DMS 273 treated with DMSO at 0.1 percent for 48 hours (cell line): ENCODE measurements at places on chromosomes 2 and 18.
A peak's percentile ranks its signal among the peaks of the same experiment; 100 is the strongest.

GRCh38 chr2:69309351-69310110 is 77.5 kb downstream of the GFPT1 start:
- DNase-seq, result no peak

GRCh38 chr2:144776766-144777165 is 256.8 kb upstream of the ZEB2 start:
- no peak for DNase-seq

GRCh38 chr18:3930126-3931012 is 480.4 kb downstream of the TGIF1 start:
- no peak for DNase-seq

- DNase-seq, result no peak
These were observed 47.2 kb upstream of the ZNG1B start for GRCh38 chr2:113390124-113390849.

DNA sequence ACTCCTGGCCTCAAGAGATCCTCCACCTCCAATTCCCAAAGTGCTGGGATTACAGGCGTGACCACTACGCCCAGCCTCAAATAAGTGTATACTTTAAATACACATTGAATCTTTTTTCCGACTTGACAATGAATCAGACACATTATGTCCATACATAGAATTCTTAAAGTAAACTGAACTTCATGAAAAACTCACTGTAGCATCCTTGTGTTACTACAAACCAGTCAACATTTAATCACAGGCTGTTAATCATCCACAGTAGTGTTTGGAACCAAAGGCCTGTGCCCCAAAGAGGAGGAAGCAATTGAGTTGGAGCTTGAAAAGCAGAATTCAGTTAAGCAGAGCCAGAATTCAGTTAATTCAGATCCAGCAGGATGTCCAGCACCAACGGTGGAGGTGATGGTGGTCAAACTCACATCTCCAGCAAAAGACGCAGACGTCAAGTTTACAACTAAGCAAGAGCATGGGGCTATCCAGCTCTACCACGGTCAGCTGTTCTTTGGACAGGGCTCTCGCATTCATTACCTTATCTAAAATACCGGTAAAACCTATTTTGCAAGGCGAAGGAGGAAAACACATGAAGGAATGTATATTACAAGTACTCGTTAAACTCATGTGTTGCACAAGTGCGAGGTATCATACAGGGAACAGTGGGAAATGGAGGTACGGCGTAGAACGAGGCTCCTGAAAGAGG is 1.2 kb downstream of the SLC39A6 start:
- DNase-seq, result no peak

GRCh38 chr18:26442126-26442525 is 106.2 kb downstream of the KCTD1 start:
- no peak for DNase-seq

DNA sequence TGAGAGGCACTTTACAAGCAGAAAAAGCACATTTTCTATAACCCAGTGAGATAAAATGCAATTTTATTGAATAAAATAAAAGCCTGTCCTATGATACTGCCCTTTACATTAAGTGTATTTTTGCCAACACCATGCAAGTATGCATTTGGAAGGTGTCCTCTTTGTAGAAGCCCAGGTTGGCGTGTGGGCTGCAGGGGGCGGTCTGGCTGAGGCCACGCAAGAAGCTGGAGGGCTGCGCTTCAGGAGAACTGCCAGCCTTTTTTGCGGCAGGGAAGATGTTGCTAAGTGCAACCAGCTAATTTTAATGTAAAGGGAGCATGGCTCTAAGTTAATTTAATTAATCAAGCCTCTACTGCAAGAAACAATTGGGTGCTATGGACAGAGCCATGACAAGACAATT is 562.8 kb upstream of the SALL3 start:
- DNase-seq, result no peak

GRCh38 chr2:39158351-39158750 is 37.5 kb upstream of the SOS1 start:
- DNase-seq, result no peak

GRCh38 chr2:144094408-144095151 is 425.3 kb downstream of the ZEB2 start:
- DNase-seq, result no peak

DNA sequence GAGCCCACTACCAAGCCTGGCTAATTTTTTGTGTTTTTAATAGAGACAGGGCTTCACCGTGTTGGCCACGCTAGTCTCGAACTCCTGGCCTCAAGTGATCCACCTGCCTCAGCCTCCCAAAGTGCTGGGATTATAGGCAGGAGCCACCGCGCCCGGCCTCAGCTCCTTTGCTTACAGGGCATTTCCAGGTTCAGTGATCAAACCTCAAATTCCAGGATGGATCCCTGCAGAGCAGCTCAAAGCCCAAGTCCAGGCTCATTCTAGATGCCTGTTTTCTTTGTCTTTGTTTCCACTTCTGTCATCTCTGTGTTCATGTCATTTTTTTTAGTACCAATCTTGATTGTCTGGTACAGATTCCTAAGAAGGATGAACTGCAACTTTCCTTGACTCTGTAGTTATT is 41.9 kb downstream of the TNFRSF11A start:
- DNase-seq, result no peak

DNA sequence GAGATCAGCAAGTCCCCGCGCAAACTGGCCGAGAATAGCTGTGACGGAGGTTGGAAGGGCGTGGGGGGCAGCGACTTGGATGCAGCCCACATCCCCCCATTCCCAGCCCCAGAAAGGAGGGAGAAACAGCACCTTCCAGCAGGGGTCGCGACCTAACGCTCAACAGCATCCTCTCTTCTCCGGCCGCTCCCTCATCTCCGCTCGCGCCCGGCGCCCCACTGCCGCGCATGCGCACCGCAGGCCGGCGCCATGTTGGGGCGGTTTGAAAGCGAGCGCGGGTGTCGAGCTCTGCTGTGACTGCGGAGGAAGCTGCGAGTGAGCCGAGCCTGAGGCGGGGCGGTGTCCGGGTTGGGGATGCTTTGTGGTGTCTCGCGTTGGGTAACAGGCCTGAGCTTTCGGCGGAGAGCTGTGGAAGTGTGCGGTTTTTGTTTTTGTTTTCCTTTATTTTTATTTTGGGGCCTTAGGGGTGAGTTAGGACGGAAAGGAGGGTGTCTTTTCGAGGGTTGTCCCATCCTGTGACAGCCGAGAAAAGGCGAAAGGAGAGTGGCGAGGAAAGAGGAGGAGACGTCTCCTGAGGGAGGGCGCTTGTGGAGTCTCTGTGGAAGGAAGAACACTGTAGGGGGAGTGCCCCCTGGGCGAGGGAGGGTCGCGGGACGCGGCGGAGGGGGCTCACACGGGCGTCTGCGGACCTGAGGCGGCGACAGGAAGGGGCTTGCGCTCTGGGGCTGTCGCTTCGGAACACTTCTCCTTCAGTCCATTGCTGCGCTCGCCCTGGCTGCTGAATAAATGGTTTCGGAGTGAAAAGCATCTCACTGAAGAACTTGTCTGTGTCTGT is at the start of the genes C18orf54 and STARD6:
TSS of gene C18orf54 (plus strand) at position 247 of the 835 bp plus-strand sequence. CDS start 2,667 bp downstream, outside the sequence.
TSS of gene STARD6 (minus strand) at position 199 of the 835 bp plus-strand sequence. CDS start 3,285 bp downstream, outside the sequence.
- peak; percentile 82 for DNase-seq

- DNase-seq, result no peak
These were observed 882.6 kb downstream of the CPS1 start for GRCh38 chr2:211439011-211439410.

DNA sequence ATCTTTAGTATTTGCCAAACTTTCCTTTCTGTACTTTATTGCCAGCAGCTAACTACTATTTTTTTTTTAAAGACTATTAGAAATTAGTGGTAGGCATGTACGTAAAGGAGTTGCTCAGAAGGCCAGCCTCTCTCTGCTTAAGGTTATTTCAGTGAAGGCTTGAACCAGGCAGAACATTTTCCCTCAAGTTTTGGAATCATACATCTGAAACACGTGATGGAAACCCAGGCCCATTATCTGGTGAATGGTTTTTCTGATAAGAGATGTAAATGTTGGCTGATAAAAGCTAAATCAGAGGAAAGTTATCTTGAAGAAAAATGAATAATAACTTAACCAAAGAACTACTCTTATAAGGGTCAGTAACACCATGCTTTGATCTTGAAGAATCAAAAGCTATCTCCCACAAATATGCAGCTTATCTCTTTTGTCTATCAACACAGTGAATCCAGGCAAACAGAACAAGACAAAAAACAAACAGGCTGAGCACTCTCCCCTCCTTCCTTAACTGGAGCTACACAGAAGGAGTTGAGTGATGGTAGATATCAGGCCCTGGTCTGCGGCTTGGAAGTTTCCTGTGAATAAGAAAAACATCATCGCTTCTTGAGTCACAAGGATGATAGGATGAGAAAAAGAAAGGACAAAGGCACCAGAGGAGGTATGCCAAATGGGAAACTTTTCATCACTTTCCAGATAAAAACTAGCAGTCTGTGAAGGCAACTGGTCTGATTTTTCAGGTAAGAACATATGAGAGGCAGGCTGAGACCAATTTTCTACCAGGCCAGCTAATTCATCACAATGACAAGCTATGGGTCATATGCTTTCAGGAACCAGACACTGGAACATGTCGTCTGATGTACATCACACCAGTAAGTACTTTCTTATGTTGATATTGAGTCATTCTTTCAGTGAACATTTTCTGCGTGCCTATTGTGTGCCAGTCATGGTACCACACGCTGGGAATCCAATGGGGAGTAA is 88.4 kb upstream of the STK17B start:
- DNase-seq, result no peak

- DNase-seq, result no peak
These were observed 291.1 kb downstream of the ARHGAP15 start for GRCh38 chr2:143420313-143420712.

- DNase-seq, result no peak
These were observed 34.5 kb upstream of the TBC1D8 start for GRCh38 chr2:101185656-101186055.

GRCh38 chr2:134771313-134771801 is 52.6 kb upstream of the TMEM163 start:
- DNase-seq, result no peak

GRCh38 chr2:19751631-19752030 is 150.2 kb downstream of the TTC32 start:
- no peak for DNase-seq

- no peak for DNase-seq
These were observed 149.5 kb upstream of the ZFP36L2 start for GRCh38 chr2:43375746-43376522.

DNA sequence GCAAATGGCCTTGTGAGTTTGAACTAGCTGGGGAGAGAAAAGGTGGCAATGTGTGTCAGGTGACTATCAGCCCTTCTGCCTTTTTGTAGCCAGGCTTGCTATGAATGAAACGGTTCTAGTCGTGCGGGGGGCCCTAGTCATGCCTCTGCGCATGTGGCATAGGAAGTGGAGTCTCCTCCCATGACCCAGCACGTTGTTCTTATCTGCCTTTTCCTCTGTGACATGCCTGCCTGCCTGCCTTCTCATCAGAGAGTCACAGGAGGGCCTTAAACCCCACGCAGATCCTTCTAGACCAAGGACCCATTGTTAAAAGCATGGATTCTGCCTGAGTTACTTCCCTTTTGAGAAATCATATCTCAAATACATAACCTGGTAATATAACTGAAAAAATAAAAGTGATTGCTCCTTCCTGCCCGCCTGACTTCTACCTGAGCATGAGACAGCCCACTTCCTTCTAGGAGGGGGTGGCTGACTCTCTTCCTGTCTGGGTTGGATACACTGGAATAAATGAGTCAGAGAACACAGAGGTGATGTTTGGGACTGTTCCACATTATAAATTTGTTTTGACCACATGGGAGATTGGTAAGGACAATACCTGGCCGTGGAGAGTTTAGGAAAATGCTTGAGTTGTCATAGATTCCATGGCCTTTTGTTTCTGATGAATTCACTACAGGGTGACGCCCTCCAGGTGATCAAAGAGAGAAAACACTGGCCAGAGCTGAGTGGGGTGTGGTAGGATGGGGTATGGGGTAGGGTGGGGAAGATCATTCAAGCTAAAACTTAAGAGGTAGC is 49.8 kb downstream of the FBLN7 start:
- DNase-seq, result no peak

DNA sequence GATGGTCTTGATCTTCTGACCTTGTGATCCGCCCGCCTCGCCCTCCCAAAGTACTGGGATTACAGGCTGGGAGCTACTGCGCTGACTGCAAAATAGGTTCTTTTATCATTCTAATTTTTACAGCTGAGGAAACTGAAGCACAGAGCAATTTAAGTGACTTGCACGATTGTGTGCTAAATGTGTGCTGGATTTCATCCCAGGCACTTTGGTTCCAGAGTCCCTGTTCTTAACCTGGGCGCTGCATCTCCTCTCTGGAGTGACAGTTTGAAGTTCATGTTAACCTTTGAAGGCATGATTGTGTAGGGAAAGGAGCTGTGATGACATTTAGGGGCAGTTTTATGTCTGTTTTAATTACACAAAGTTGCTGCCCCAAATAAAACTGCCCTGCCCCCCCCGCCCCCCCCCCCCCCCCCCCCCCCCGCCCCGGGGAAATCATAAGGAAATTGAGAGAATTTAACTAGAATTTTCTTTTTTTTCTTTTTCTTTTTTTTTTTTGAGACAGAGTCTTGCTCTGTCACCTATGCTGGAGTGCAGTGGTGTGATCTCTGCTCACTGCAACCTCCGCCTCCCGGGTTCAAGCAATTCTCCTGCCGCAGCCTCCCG is 5.6 kb downstream of the ACSL3 start:
- no peak for DNase-seq

DNA sequence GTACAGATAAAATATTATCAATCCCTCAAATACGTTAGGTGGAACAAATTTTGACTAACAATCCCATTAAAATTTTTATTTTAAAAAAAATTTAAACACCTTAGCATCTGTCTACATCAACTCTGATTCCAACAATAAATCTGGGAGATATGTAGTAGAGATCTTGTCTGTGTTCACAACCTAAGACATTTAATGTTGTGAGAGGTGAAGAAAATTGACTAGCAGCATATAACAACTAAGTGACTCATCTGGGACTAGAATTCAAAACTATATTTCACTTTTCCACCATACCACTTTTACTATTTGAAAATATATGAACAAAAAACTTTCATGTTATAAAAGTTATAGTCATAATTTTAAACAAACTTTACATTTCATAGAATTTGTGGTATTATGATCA is 97.9 kb downstream of the ATAD2B start:
- DNase-seq, result no peak

DNA sequence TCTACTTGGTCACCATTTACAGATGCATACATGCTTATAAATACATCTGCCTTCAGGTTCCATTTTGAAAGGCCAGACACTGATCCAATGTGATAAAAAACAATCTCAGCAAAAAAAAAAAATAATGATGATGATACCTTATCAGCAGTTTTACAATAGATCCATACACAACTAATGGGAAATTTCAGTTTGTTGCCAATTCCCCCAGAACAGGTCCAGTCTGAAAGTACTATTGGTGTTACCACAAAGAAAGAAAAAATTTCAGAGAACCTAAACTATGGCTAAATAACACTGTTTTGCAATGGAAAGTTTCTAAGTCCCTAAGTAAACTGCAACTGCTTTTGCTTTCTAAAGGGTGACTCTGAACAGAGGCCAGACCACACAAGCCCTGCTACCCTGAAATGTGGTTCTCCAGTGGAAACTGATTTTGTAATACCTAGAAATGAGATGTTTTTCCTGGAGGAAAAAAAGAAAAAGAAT is 54.1 kb downstream of the LPIN2 start:
- no peak for DNase-seq

GRCh38 chr2:110804915-110805314 is 72.5 kb downstream of the ACOXL start:
- no peak for DNase-seq

- no peak for DNase-seq
These were observed 29.1 kb downstream of the DYM start for GRCh38 chr18:49431165-49431962.

GRCh38 chr2:106163948-106164545 is 30.1 kb downstream of the UXS1 start:
- DNase-seq, result no peak
